ENCODE measurements at places on chromosomes 1 and 21. TPM values are rescaled to one million over a fixed set of nuclear protein-coding genes. Genes with fewer than 3 reads are reported as not detected.

Gene STUM
- 0.15 TPM for total RNA-seq

DNA sequence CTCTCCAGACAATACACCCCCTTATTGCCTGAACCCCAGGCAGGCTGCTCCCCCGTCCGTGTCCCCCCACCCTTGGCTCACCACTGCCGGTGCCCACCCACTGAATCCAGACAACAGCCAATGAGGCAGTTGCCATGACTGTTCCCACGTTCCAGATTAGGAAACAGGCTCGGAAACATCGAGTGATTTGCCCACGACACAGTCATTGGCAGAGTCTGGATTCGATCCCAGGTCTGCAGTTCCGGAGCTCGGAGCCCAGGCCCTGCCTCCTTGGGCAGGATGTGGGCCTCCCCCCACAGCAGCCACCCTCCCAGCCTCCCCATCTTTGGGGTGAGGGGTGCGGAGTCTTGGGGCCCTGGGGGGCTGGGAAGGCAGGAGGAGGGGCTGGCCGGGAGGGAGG is 20.3 kb upstream of the CLSTN1 start:
- H3K36me3 ChIP-seq, result peaks cover 9% of the 10 kb centered on the region
- H3K4me3 ChIP-seq, result no peak overlapping the region
- DNase-seq, result no peak
- no peak overlapping the region for H3K27ac ChIP-seq
- H3K27me3 ChIP-seq, result no peaks in the 10 kb centered on the region

GRCh38 chr1:248839168-248839555 is 1.1 kb downstream of the ZNF672 start:
- peaks cover 49% of the 10 kb centered on the region for H3K4me1 ChIP-seq
- no peak for DNase-seq
- no peaks in the 10 kb centered on the region for H3K36me3 ChIP-seq
- peak overlapping the region; percentile 86 for H3K4me3 ChIP-seq
- H3K27me3 ChIP-seq, result no peaks in the 10 kb centered on the region

DNA sequence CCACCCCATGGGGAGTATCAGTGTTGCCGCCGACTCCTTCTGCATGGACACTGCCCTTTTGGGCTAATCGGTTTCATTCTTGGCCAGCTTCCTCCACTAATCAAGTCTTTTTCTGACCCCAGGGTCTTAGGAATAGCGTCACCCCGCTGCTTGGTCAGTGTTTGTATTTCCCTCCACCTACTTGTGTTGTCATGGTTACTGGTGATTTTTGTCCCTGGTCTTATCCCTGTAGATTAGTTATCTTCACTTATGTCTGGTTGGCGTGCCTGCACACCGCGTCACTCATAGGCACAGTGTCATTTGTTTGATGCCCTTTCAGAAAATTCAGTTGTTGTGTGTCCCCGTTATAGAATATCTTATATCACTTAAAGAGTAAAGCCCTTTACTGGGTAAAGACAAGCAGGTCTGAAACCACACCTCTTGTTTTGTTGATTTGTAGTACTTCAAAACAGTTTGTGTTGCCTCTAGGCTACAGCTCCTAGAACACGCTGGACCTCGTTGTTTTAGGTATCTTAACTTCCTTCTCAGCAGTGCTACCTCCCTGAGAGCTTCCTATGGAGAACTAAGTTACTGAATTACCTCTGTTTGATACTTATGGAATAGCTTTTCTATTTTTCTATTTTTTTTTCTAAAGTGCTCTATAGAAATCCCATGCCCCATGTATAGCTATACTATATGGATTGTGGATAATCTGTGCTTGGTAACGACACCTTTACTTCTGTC is 868 bp downstream of the PPP1R12B start:
- no peak for DNase-seq
- H3K36me3 ChIP-seq, result no peaks in the 10 kb centered on the region
- peak overlapping the region; percentile 99 for H3K4me3 ChIP-seq
- peak overlapping the region; percentile 85 for H3K27ac ChIP-seq
- no peaks in the 10 kb centered on the region for H3K27me3 ChIP-seq

DNA sequence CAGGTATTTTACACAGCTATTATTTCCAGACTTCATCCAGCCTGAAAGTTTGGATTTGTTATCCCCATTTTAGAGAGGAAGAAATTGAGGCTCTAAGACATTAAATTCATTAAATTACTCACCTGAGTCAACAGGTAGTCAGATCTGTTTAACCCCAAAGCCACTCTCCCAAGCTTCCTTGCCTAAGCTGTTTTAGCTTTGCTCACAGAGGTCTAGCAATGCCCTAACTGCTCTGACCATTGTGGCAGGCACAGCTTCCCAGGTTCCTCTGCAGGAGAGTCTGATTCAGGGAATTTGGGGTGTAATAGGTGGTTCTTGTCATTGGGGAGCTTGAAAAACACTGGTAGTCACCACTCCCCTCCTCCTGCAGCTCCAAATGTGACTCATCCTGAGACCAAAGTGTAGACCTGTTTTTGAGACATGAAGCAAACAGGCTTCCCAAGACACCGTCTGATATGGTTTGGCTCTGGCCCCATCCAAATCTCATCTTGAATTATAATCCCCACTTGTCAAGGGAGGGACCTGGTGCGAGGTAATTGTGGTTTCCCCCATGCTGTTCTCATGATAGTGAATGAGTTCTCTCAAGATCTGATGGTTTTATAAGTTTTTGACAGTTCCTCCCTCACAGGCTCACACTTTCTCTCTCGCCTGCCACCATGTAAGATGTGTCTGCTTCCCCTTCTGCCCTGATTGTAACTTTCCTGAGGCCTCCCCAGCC is 142.8 kb upstream of the DNAH14 start:
- H3K4me1 ChIP-seq, result no peaks in the 10 kb centered on the region
- no peaks in the 10 kb centered on the region for H3K27me3 ChIP-seq
- no peak overlapping the region for H3K27ac ChIP-seq

DNA sequence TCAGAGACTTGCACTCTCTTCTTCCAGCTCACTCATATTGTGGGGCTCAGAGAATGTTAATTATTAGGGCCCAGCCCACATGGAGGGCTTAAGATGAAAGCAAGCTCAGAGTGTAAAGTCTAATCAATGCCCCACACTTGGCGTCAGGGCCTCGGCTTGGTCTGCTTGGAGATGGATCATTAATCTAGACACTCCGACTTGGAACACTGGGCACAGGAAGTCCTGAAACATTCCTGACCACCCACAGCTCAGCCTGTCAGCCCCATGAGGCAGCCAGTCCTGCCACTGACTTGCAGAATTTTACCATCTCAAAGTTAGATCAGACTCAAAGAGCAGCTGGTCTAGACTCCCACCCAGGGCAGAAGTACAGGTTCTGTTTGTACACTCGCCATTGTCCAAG is 69.8 kb upstream of the TRABD2B start:
- no peaks in the 10 kb centered on the region for H3K27me3 ChIP-seq
- H3K4me1 ChIP-seq, result no peaks in the 10 kb centered on the region
- no peak for DNase-seq
- no peaks in the 10 kb centered on the region for H3K36me3 ChIP-seq
- H3K4me3 ChIP-seq, result no peak overlapping the region

Gene ZNF670
- total RNA-seq, result 3.4 TPM

GRCh38 chr1:8317647-8318381 is at the start of gene SLC45A1:
Gene SLC45A1, plus strand, starts transcription at chr1:8318114. Its CDS starts 6,216 bp downstream, at chr1:8324330.
- H3K27me3 ChIP-seq, result no peaks in the 10 kb centered on the region
- H3K4me3 ChIP-seq, result peak within 1 kb of the TSS; percentile 49
- no peak within 1 kb of the TSS for H3K27ac ChIP-seq
- no peaks in the 10 kb centered on the region for H3K36me3 ChIP-seq
- peaks cover 33% of the 10 kb centered on the region for H3K4me1 ChIP-seq

DNA sequence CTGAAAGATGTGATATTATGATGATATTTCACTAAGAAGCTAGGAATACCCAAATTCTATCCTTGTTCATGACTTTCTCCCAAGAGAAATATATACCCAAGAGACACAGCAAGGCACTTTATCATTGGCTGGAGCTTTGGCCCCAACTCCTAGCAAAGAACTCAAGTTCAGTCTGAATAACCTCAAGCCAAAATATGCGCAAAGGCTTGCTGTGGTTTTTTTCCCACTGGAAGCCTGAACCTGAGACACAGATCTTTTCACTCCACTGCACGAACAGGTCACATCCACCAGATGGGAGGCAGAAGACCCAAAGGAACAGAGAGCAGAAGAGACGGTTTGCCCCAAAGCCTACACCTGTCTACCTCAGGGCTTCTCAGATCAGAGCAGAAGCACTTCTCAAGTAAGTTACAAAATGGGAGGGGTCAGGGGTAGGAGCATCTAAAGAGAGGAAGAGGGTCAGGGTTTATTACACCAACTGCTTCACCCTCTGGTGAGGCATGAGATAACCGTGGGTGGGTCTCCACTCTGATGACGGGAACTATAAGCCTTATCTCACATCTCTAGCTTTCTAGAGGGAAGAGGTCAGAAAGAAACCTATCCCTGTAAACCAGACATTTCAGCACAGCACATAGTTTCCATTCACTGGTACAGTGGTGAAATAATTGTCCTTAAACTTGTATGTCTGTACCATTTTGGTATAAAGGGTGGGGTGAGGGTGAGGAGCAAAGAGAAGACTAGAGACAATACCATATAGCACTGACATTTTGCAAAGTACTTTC is 17.1 kb upstream of the CDC42BPA start:
- DNase-seq, result no peak
- H3K27me3 ChIP-seq, result no peaks in the 10 kb centered on the region
- no peaks in the 10 kb centered on the region for H3K36me3 ChIP-seq

DNA sequence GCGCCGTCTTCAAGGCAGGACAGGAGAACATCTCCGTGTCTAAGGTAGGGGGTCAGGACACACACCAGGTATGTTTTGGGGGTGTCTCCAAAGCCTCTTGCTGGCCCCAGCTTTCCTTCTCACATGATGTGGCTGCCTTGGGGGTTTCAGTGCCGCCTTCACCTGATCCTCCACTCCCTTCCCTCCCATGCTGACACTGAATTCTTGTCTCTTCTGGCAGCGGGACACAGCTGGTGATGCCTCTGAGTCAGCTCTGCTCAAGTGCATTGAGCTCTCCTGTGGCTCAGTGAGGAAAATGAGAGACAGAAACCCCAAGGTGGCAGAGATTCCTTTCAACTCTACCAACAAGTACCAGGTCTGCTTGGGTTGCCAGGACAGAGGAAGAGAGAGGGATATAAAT is 13.5 kb downstream of the ATP1A2 start:
- no peak overlapping the region for H3K27ac ChIP-seq
- no peak for DNase-seq
- H3K4me1 ChIP-seq, result peaks cover 4% of the 10 kb centered on the region
- H3K36me3 ChIP-seq, result no peaks in the 10 kb centered on the region
- no peaks in the 10 kb centered on the region for H3K27me3 ChIP-seq

DNA sequence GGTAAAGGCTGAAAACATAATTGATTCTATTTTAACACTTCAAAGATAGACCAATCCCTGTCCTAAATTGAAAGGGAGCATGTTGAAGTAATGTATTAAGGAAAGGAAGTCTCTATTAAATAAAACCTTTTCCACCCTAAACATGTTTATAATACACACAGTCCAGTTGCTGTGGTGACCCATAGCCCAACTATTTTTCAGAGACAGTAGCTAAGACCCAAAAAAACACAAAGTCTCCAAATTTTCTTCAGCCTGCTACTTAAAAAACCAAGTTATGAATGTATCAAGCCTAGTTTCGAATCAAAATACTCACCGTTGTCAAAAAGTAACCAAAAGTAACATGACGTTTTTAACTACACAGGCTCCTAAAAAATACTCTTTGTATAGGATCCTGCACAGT is 1.6 kb downstream of the ELK4 start:
- peak overlapping the region; percentile 93 for H3K27ac ChIP-seq
- H3K27me3 ChIP-seq, result no peaks in the 10 kb centered on the region
- H3K36me3 ChIP-seq, result no peaks in the 10 kb centered on the region
- H3K4me1 ChIP-seq, result peaks cover 10% of the 10 kb centered on the region
- peak; percentile 61 for DNase-seq

Gene RRP15
- 13.8 TPM for total RNA-seq

DNA sequence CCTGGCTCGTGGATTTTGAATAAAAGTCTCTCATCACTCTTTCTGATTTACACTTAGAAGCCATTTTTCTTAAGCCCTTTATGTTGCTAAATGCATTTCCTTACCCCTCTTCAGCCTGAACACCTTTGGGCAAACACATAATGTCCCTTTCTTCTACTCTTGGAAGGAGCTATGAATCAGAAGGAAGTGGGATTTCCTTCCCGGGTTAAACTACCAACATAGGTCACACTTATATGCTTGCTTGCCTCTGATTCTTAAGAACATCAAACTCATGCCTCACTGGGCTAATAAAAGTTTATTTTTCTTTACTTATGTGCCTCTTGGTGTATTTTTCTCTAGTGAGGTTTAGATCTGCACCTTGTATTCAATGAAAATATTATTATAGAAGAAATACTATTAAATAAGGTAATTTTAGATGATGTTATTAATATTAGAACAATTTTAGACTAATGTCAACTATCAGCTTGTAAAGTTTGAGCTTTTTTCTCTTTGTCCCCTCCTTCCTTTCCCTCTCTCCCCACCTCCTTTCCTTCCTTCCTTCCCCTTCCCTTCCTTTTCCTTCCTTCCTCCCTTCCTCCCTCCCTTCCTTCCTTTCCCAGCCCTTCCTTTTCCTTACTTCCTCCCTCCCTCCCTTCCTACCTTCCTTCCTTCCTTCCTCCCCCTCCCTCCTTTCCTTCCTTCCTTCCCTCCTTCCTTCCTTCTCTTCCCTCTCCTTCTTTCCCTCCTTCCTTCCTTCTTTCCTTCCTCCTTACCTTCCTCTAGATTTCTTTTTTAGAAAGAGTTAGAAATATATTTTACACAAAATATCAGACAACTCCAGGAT is 66.5 kb upstream of the KCNJ6 start:
- no peak for DNase-seq
- H3K4me3 ChIP-seq, result no peak overlapping the region
- no peak overlapping the region for H3K27ac ChIP-seq
- no peaks in the 10 kb centered on the region for H3K36me3 ChIP-seq
- no peaks in the 10 kb centered on the region for H3K4me1 ChIP-seq
- H3K27me3 ChIP-seq, result no peaks in the 10 kb centered on the region

- no peaks in the 10 kb centered on the region for H3K4me1 ChIP-seq
- no peaks in the 10 kb centered on the region for H3K27me3 ChIP-seq
- no peak for DNase-seq
- no peaks in the 10 kb centered on the region for H3K36me3 ChIP-seq
- no peak overlapping the region for H3K4me3 ChIP-seq
- no peak overlapping the region for H3K27ac ChIP-seq
These were observed 70.0 kb upstream of the NFIA start for GRCh38 chr1:61012341-61012761.

Gene SNIP1
- total RNA-seq, result 12.3 TPM

Gene EPS8L3
- not detected for total RNA-seq

DNA sequence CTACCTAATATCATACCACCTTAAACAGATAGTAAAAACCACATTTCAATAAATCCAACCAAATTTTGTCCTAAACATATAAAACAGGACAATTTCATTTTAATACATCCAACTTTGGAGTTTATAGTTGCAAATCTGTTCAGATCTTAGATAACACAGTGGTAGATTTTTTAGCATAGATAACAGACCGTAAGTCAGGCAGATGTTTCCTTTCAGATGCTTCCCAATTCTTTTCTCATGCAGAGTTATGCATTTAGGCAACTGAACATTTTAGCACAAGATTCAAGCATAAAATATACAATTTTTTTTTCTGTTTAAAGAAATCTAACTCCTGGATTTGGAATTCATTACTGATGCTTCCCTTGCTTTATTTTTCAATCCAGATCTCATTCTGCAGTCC is 156.5 kb upstream of the ZNHIT6 start:
- no peaks in the 10 kb centered on the region for H3K36me3 ChIP-seq
- H3K4me1 ChIP-seq, result peaks cover 4% of the 10 kb centered on the region
- H3K27ac ChIP-seq, result no peak overlapping the region
- no peak overlapping the region for H3K4me3 ChIP-seq

- no peaks in the 10 kb centered on the region for H3K4me1 ChIP-seq
- H3K27ac ChIP-seq, result no peak overlapping the region
- no peaks in the 10 kb centered on the region for H3K27me3 ChIP-seq
- no peak for DNase-seq
These were observed 963.4 kb upstream of the ADGRL4 start for GRCh38 chr1:79969886-79970285.
